Common myeloid progenitor, CD34-positive (primary cell): ENCODE measurements at places on chromosomes 7 and 10.

DNA sequence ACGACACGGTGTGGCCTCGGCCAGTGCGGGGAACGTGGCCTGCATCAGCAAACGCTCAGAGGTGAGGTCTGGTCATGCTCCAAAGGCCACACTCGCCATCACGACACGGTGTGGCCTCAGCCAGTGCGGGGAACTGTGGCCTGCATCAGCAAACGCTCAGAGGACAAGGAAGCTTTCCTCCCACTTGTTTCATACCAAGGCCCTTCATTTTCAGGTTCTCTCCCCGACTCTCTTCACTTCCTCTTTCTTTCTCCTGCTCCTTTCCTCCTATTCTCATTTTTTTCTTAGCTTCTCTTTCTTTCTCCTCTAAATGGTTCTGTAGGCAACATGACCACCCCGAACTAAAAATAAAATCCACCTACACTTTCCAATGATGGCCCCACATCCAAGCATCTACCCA lies 384.4 kb upstream of the SHH start:
- no peaks in the 10 kb centered on the region for H3K4me1 ChIP-seq
- DNase-seq: no peak

DNA sequence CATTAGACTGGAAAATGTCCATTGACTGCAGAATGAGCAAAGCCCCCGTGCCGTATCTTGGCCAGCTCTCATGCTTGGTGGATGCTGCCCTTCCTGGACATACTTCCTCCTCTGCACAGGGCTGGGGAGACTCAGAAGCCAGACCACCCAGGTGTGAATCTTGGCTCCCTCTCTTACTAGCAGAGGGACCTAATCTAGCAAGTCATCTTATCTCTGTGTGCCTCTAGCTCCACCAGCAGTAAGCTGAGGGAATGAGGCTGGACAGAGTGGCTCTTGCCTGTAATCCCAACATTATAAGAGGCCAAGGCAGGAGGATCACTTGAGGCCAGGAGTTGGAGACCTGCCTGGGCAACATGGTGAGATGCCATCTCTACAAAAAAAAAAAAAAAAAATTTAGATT lies 173.8 kb upstream of the GHITM start:
- no peak for DNase-seq
- no peaks in the 10 kb centered on the region for H3K36me3 ChIP-seq
- peaks cover 1% of the 10 kb centered on the region for H3K27me3 ChIP-seq

DNA sequence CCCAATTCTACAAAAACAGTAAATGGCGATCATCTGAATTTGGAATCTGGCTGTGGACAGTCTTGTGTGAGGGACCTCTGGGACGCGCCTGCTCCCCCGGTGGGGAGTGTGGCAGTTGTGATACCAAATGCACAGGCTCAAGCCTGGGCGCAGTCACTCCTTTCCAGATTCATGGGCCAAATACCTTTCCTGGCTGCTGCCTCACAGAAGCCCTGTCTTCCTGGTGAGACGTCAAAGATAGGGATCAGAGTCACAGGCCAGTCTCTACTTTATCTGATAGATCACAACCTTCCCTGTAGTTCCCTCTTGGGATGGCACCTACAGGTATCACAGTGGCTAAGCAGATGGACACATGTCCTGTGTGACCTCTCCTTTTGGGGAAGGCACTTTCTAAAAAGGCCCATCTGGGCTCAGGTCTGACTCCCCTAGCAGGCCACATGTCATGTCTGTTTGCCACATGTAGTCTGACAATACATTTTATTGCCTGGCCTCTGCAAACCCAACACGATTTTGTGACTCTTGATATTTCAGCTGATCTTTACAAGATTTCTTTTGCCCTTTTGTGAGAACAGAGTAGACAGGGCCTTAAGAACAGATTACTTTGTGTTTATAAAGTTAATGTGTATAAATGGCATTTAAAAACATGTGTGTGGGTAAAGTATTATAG lies 150.1 kb downstream of the SNX10 start:
- DNase-seq: no peak
- H3K4me3 ChIP-seq: no peak overlapping the region
- no peaks in the 10 kb centered on the region for H3K36me3 ChIP-seq
- H3K27me3 ChIP-seq: no peaks in the 10 kb centered on the region

DNA sequence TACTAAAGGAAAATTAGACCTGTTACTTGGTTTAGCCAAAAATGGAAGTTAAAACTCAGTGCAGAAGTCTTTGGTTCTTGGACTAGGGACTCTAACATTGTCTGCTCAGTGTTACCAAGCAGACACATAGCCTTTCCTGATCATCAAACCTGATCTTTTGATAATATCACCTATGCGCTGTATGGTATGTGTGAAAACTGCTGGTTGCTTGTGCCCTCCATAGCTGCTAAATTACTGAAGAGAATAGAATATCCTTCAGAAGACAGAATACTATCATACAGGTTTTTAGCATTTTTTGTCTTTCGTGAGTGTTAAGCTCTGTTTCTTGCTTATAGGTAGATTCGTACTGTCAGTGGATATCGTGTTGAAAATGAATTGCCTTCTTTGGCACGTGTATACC lies 68.7 kb downstream of the ST7 start:
- H3K27me3 ChIP-seq: no peaks in the 10 kb centered on the region
- H3K4me3 ChIP-seq: no peak overlapping the region
- peaks cover 2% of the 10 kb centered on the region for H3K36me3 ChIP-seq

DNA sequence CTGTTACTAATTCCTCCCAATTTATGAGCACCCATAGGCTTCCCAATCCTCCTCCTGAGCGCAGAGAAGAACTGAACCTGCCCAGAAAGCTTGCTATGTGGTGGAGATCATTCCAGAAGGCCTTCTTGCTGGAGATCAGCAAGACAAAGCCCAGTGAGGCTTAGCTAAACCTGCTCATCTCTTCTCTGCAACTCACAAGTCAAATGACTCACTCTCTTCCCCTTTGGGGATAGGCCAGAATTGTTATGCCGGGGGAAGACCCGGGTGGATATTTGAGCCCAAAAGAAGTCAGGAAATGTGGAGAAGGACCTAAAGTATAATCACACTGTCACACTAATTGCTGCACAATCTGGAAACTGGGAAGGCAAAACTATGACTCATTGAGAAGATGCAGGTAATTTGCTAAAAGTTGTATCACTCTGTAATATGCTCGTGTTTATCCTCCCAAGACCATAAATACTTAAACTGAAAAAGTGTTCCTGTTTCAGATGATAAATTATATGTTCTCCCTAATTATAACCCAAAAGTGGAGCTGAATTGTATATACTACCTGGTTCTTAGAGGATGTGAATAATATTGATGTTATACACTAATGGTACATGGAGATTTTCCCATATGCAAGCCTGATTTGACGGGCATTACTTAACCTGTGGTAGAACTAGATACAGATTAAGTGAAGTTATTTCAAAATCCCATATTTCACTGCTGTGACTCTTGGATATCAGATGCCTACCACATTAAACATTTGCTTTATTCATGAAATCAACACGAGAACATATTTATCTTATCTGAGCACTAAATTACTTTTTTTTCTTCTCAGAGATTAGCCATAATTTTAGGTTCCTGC lies 6.4 kb downstream of the NEBL start:
- H3K4me3 ChIP-seq: no peak overlapping the region
- no peaks in the 10 kb centered on the region for H3K36me3 ChIP-seq
- no peak for DNase-seq
- no peak overlapping the region for H3K27ac ChIP-seq
- no peaks in the 10 kb centered on the region for H3K27me3 ChIP-seq

DNA sequence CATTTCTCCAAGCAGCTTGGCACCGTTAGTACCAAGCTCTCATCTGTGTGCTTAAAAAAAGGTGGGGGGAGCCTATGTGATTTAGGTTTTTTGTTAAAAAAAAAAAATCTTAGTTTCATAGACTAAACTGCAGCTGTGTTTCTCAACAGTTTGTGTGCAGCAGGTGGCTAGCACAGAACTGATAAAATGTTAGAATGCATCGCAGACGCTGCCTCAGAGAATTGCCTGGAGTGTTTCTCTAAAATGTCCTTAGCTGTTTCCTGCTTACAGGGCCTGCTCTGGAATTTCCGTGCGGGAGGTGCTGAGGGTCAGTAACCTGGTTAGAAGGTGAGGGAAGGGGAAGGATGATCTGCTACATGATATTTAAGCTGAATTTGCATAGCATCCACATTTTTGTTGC lies 268.9 kb downstream of the PLXDC2 start:
- DNase-seq: no peak
- H3K4me3 ChIP-seq: no peak overlapping the region
- H3K27me3 ChIP-seq: no peaks in the 10 kb centered on the region
- no peak overlapping the region for H3K27ac ChIP-seq
- no peaks in the 10 kb centered on the region for H3K4me1 ChIP-seq

DNA sequence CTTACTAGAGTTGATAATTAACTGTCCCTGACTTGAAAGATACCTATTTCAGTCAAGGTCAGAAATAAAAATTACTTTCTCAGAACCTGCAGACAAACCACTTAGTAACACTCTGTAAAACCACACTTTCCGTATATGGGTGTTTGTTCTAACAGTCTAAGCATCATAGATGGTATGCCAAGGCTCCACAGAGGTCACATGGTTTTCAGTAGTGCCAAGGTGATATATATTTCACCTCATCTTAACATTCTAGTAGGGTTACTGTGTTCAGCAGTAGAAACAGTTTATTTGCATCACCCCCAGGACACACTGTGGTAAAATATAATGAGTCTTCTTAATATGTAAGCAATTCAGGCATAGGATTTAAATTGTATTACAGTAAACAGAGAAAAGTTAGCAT lies 61.5 kb downstream of the KCND2 start:
- H3K27me3 ChIP-seq: no peaks in the 10 kb centered on the region
- H3K4me1 ChIP-seq: no peaks in the 10 kb centered on the region
- DNase-seq: no peak
- no peak overlapping the region for H3K27ac ChIP-seq

- H3K27ac ChIP-seq: no peak overlapping the region
- H3K36me3 ChIP-seq: no peaks in the 10 kb centered on the region
- H3K4me3 ChIP-seq: no peak overlapping the region
Observed at GRCh38 chr10:14801723-14802122, 27.0 kb upstream of the FAM107B start.

GRCh38 chr10:103654925-103655324 lies 161.4 kb downstream of the NEURL1 start:
- DNase-seq: no peak
- H3K36me3 ChIP-seq: peaks cover 8% of the 10 kb centered on the region
- H3K4me1 ChIP-seq: peaks cover 7% of the 10 kb centered on the region

DNA sequence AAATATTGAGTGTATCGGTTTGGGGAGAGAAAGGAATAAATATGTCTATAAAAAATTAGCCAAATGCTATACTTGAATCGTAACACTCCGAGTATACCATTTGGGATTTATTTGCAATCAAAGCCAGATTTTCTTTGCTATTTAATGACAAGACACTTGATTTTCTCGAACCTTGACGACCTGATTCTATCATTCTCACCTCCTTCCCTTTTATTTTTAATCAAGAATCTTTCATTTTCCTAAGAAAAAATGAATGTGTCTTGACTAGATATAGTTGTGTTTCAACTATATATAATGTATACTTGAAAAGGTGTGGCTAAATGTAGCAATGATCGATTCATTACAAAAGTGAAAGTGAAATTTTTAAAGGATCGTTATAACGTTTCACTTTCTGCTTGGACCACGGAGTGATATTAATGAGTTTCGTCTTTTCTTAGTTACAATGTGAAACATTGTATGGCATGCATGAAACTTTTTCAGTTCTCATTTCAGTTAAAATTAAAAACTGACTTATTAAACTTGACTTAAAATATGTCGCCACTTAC lies 562 bp downstream of the NUB1 start:
- peak overlapping the region; percentile 100 for H3K4me3 ChIP-seq
- DNase-seq: peak; percentile 52
- H3K27me3 ChIP-seq: no peaks in the 10 kb centered on the region
- H3K36me3 ChIP-seq: peaks cover 12% of the 10 kb centered on the region

DNA sequence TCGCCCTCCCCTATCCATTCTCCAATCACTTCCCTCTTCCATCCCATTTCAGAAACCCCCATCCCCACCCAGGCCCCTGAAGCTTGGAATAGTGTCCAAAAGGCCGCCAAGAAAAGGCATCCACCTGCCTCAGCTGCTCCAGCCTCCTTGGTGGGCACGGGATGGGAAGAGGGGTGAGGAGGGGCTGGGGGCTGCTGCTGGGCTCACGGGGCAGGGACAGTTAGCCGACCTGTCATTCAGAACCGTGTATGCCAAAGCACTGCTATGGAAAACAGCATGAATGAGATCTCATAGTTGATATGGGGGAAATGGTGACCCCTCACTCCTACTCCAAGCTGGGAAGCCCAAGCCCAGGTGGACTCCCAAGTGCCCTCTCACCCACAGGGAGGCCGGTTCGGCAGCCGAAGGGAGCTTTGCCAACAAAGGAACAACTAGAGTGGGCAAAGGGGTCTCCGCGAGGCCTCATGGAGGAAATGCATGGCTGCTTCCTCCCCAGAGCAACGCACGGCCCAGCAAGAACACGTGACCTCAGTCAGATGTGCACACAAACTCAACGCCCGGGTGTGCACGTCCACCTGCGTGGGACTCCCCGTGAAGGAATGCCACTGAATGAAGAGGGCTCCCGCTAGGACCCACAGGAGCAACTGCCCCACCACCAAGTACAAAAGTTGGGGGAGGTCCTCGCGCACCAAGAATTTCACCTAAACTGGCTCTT lies 52.5 kb downstream of the EBF3 start:
- no peak for DNase-seq
- H3K27ac ChIP-seq: no peak overlapping the region
- H3K27me3 ChIP-seq: no peaks in the 10 kb centered on the region
- no peaks in the 10 kb centered on the region for H3K36me3 ChIP-seq
- H3K4me1 ChIP-seq: no peaks in the 10 kb centered on the region

DNA sequence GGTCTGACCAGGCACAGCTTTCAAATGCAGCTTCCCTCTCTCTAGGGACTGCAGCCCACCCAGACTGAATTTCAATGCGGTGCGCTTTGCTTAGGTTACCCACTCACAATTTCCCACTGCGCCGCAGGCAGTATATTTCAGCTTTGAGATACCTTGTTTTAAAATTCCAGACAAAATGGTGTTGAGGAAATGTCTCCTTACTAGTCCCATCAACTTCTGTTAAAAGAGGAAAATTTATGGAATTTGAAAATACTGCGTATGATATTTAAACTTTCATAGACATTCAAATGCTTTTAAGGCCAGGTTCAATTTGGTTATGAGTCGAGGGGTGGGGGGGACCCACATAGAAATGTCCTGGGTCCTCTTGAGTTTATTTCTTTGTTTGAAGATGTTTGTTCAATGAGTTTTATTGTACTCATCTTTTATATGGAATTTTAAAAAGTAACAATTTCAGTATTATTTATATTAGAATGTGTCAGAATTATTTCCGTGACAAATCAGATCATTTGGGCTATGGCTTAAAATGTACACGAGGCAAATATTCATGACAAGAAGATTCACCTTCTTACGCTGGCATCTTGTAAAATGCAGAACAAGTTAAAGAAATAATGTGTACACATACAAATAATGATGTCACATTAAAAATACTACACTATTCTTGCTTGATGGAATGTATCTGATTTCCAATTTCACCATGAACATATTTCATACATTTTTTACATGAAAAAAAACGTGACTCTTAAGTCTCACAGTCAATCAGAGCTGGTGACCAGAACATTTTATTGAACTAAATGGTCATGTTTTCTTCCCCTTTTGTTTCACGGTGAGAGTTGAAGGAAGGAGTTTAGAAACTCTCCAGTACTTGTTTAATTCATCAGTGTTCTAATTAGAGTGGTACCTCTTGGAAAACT lies 1.3 kb downstream of the IKZF1 start:
- H3K4me3 ChIP-seq: peak overlapping the region; percentile 92
- peak overlapping the region; percentile 67 for H3K27ac ChIP-seq
- DNase-seq: no peak
- H3K4me1 ChIP-seq: peaks cover 43% of the 10 kb centered on the region
